AML-193 (cell line): ENCODE measurements at places on chromosomes 2 and 18.

GRCh38 chr2:207494137-207494536 is 35.6 kb upstream of the CREB1 start:
- no peak for DNase-seq

GRCh38 chr2:178084273-178084672 is 11.7 kb upstream of the PDE11A start:
- DNase-seq, result no peak

DNA sequence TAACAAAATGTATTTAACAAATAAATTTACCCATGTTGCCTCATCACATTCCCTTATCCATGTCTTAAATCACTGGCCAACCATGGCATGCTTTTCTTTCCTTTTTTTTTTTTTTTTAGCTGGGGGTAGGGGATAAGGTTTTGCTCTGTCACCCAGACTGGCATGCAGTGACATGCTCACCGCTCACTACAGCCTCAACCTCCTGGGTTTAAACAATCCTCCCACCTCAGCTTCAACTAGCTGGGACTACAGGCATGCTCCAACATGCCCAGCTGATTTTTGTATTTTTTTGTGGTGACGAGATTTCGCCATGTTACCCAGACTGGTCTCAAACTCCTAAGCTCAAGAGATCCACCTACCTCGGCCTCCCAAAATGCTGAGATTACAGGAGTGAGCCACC is 266.4 kb downstream of the THSD7B start:
- DNase-seq, result no peak

DNA sequence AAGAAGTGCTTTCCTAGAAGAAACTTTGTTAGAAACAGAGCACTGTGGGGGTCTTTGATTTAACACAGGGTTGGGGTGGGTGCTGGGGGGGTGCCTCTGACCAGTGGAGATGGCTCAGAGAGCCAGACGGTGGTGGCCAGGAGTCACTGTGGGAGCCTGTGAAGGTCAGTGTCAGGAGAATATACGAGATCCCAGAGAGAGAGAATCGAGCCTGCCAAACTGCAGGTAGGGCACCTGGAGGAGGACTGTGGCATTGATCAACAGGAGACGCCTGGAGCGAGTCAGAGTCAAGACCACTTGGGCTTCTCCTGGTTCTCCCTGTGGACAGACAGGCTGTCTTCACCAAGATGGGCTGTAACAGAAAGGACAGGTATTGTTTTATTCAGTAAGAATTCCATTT is 136.5 kb upstream of the TWIST2 start:
- no peak for DNase-seq

- DNase-seq, result no peak
These were observed 62.1 kb downstream of the PRKCE start for GRCh38 chr2:45713591-45713990.
